ENCODE measurements at places on chromosomes 2 and 18.

DNA sequence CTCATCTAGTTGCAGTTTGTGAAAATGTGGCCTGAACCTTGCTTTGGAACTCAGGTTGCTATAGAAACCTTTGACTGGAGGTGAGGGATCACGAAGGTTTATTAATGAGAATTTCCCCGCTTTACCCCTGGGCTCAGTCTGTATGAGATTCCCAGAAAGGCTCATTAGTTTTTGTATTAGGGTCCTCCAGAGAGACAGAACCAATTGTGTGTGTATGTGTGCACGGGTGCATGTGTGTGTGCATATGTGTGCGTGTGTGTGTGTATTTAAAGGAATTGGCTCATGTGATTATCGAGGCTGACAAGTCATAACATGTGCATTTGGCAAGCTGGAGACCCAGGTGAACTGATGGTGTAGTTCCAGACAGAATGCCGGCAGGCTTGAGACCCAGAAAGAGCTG is 113.8 kb upstream of the DLX2 start:
- no peak for DNase-seq

GRCh38 chr2:39424951-39425350 is 12.1 kb downstream of the MAP4K3 start:
- DNase-seq = no peak

GRCh38 chr2:174662859-174663258 is 65.3 kb upstream of the WIPF1 start:
- no peak for DNase-seq

GRCh38 chr2:215724146-215724545 is 288.3 kb upstream of the FN1 start:
- DNase-seq = no peak

- peak; percentile 66 for DNase-seq
Measured at GRCh38 chr2:96815326-96816126, 542 bp upstream of the CNNM3 start.

- DNase-seq = peak; percentile 8
Measured at GRCh38 chr2:211367711-211368110, 811.3 kb downstream of the CPS1 start.

DNA sequence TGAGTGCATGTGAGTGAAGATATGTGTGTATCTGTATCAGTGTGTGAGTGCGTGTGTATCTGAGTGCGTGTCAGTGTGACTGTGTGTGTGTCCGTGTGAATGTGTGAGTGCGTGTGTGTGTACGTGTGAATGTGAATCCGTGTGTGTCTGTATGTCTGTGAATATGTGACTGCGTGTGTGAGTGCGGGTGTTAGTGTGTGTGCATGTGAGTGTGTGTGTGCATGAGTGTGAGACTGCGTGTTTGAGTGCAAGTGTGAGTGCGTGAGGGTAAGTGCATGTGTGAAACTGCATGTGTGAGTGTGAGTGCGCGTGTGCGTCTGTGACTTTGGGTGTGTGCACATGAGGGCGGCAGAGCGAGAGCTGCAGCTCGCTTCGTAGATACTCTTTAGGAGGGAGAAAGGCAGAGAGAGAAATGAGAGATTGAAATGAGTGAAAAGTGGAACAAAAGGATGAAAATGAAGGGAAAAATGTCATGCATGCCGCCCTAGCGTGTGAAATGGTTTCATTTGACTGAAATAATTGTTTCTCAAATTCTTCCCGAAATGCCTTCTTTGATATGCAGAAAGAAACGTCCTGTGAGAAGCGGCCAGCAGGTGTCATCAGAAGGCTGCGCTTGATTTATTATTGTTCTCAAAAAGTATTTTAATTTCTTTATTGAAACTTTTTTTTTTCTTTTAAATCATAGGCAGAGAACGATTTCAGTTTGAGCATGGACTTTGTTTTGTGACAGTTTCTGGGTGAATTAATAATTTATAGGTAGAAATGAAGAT is 25.6 kb downstream of the ZNF407 start:
- DNase-seq = peak; percentile 38

- peak; percentile 27 for DNase-seq
Measured at GRCh38 chr2:1685957-1686783, 58.1 kb downstream of the PXDN start.

GRCh38 chr2:64644458-64645382 is 9.0 kb downstream of the SERTAD2 start:
- DNase-seq = peak; percentile 85

DNA sequence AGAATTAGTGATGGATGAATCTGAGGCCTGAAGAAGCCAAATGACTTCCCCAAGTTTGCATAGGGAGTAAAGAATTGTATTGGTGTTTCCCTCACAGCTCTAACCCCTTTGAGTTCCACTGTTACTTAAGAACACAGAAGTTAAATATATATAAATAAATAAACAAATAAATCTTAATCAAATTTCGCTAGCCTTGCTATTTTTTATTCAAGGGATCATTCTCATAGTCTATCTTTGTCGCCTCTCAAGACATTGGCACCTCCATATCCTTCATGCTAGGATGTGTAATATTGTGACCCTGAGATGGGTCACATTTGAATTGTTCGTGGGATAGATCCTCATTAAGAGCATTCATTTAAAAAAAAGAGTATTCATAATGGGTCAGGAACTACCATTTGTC is 121.3 kb upstream of the HNMT start:
- no peak for DNase-seq

DNA sequence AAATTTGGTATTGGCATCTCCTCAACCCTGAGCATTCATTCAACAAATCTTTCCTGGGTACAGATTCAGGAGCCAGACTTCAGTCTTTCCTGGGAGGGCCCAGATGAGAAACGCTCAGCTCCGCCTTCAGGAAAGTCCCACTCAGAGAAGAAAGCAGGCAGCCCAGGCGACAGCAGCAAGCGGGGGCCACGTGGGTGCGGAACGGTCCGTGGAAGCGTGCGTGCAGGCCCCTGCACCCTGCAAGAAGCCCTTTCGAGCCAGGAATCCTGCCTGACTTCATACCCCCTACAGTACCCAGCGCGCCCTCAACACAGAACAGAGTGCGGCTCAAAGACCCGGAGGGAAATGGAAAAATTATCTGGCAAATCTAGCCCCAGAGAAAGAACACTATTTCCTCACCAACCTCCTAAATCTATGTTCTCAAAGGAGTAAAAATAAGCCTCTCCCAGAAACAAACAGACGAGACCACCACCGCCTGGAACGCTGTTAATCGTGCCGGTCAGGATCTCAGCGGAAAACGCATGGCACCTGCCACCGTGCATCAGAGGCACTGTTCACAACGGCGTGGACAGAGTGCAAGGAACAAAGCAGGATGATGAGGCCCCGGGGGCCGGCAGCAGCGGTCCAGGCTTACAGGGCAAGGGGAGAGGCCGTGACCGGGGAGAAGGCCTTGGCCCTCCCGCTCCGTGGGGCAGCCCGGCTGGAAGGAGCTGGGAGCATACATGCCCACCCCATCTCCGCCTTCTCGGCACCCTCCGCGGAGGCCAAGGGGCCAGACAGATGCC is 318.3 kb downstream of the EIPR1 start:
- DNase-seq = no peak

DNA sequence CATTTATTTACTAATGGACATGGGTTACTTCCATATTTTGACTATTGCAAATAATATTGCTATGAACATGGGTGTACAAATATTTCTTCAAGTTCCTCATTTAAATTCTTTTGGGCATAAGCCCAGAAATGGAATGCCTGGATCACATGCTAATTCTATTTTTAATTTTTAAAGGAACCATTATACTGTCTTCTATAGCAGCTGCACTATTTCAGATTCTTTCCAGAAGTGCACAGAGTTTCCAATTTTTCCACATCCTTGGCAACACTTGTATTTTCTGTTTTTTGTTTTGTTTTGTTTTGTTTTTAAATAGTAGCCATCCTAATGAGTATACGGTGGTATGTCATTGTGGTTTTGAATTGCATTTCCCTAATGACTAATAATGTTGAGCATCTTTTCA is 8.5 kb upstream of the RALBP1 start:
- no peak for DNase-seq

DNA sequence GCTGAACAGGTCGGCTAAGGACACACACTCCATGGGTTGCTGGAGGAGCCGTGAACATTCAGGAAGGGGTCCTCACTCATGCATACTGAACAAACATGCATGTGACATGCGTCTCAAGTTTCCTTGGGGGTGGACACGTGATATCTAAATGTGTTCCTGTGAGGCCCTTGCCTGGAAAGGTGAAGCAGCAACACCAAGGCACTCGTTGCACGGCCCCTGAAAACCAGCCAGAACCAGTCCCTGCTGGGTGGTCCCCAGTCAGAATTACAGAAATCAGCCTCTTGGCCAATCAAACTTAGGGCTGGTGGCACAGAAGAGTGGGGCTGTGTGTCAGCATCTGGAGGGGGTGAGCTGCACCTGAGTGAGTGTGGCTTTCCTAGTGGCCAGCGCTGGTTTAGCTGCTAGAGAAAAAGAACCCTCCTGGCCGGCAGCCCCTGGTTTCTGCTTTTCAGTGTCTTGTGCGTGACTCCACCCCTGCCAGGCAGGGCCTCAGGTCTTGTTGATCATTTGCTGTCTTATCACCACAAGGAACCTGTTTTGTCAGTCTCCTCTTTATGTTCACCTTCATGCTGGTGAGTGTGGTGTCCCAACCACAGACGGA is 3.2 kb upstream of the AQP12B start:
- DNase-seq = no peak

DNA sequence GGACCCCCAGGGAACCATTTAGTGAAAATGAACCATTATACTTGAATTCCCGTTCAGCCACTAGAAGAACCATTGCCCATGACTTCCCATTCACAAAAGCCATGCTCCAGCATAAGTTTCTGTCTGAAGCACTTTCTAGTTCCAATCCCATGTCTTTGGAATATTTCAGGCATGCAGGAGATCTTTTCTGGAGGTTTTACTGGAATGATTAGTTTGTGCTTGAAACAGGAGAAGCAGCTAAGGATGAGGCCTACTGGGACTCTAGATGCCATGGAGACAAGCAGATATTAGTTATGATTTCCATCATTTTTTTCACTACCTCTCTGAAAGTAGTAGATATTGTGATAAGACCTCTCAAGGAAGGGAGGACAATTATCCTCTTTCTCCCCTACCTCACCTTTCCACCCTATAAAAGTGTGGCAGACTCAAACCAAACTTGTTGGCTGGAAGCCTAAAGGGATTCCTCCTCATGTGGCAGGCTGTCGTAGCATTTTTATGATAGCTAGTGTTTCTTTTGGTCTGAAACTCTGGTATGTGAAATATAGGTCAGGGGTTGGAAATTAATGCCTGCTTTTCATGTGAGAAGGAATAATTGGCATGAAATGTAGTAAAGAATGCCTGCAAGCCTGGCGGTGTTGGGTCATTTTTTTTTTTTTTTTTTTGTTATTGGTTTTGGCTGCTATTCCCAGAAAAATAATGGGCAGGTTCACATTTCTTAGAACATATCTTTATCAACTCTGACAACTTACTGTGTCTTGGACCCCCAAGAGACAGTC is 29.3 kb upstream of the MMADHC start:
- peak; percentile 16 for DNase-seq

- no peak for DNase-seq
Measured at GRCh38 chr2:129273266-129274037, 706.0 kb upstream of the RAB6C start.

- no peak for DNase-seq
Measured at GRCh38 chr18:34936772-34937171, 104.4 kb upstream of the MAPRE2 start.

GRCh38 chr2:26612522-26613240 is 28.5 kb downstream of the CIB4 start:
- DNase-seq = no peak

DNA sequence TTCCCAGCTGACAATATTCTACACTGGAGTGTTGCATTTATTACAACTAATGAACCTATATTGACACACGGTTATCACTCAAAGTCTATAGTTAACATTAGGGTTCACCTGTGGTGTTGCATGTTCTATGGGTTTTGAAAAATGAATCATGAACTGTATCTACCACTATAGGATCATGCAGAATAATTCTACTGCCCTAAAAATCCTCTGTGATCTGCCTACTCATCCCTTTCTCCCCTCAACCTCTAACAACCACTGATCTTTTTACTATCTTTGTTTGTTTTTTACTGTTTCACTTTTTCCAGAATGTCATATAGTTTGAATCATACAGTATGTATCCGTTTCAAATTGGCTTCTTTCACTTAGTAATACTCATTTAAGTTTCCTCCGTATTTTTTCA is 47.6 kb upstream of the TCF7L1 start:
- no peak for DNase-seq

DNA sequence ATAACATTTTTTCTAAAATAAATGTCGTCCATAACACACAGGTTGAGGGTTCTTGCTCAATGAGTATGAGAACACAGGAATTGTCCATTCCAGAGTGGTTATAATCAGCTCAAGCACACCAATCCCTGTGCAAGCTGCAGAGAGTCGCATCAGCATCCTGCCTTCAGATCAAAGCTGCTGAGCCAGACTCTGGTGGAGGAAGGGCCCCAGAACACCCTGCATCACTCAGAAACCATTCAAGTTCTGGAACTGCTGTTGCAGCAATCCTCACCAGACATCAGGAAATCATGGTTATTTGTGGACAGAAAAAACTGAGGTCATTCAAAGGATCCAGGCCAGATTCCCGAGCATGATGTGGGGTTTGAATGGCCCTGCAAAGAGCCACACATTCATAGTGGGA is 44.5 kb downstream of the DNER start:
- peak; percentile 5 for DNase-seq

DNA sequence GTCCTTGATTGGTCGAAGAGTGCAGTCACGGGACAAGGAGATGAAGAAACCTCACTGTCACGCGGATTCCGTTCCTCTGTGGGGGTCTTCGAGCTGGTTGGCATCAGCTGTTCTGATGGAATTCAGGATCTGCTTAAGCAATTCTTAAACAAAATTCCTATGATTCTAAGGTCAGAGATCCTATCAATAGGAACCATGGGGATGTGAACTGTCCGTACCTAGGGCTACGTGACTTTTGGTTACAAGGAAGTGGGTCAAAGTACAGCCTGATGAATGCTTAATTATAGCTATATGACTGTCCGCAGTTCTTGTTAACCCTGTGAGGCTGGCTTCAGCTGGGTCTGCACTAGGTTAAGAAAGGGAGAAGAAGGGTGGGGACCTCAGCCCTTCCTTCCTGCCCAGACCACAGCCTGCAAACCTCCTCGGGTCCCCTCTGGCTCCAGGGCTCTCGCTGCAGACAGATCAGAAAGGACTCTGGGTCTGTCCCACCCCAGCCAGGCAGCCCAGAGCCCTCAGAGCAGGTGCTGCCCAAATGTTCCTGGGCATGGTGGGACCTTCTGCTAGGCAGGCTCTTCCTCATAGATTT is 44.2 kb upstream of the TAF1B start:
- DNase-seq = no peak

GRCh38 chr2:42844901-42845821 is 52.8 kb upstream of the HAAO start:
- peak; percentile 58 for DNase-seq

GRCh38 chr2:65347913-65348312 is 84.5 kb downstream of the SPRED2 start:
- DNase-seq = no peak
